ENCODE measurements at places on chromosomes 4 and X.

GRCh38 chr4:2428496-2429213, 9.9 kb downstream of the CFAP99 start:
- no peak for DNase-seq

GRCh38 chr4:68871809-68872642, 56.2 kb downstream of the UGT2B10 start:
- DNase-seq, result no peak

GRCh38 chr4:84952004-84952403, 14.5 kb downstream of the WDFY3 start:
- DNase-seq, result no peak

DNA sequence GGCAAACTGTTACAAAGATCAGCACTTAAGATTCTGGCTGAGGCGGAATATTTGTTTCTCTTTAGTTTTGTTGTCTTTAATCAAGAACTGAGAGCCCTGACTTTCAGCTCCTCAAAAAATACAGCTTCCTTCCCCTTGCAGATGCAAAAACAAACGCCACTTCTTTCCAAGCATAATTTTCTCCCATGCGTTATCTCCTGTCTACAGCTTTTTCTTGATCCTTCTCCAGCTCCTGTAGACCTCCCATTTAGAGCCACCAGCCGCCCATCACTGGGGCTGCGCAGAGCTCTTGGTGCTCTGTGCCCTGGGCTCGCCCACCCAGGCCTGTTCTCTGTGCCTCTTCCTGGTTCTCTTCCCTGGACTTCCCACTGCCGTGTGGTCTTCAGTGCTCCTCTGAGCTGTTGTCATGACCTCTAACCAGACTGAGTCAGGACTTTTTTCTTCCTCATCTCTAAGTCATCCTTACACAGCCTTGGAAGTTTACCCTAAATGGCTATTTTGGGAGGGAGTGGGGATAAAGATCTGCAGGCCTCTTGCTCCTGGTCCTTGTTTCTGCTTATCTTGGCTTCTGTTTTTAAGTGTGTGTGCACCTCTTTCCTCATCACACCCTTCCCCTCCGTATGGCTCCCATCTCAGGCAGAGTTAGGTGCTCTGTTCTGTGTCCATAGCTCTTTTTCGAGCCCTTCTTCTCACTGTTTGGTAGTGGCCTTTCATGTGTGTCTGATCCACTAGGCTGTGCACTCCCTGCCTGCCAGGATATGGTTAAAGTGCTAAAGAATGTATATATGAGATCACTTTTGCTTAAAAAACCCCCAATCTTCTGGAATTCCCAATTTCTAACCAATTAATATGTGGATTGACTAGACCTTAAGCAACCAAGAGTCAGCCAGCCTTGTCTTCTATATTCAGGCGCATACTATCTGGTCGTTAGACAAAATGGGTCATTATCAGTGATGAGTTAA, 122.5 kb downstream of the PTTG2 start:
- DNase-seq, result no peak

DNA sequence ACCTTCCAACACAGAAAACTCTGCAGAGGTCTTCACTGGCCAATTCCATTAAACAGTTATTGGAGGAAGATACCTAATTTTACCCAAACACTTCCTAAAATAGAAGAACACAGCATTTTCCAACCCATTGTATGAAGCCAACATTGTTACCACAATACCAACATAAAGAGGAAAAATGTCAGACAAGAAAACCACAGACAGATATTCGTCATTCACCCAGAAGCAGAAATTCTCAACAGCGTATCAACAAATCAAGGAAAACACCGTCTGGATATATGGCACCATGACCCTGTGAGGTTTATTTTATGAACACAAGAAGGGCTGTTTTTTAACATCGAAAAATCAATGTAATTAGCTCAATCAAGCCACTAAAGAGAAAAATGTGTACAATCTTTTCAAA, 255.6 kb downstream of the ASMT start:
- DNase-seq, result no peak

GRCh38 chrX:109854096-109854495, 121.0 kb upstream of the ACSL4 start:
- DNase-seq, result no peak

DNA sequence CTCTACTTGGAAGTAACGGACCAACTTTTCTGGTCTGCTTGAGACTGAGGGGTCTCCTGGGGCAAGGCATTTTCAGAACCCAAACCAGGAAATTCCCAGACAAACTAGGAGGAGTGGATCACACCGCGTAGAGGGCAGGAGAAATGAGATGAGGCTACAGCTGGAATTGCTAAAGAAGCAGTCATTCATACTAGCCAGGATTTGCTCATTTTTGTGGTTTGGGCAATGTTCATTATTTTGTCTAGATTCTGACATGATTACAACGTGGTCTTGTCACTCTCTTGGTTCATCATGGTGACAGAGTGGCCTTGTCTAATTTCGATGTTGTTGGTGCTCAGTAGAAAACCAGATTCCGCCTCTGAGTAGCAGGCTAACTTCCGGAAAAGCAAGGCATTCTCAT, 63.2 kb downstream of the BANK1 start:
- no peak for DNase-seq

DNA sequence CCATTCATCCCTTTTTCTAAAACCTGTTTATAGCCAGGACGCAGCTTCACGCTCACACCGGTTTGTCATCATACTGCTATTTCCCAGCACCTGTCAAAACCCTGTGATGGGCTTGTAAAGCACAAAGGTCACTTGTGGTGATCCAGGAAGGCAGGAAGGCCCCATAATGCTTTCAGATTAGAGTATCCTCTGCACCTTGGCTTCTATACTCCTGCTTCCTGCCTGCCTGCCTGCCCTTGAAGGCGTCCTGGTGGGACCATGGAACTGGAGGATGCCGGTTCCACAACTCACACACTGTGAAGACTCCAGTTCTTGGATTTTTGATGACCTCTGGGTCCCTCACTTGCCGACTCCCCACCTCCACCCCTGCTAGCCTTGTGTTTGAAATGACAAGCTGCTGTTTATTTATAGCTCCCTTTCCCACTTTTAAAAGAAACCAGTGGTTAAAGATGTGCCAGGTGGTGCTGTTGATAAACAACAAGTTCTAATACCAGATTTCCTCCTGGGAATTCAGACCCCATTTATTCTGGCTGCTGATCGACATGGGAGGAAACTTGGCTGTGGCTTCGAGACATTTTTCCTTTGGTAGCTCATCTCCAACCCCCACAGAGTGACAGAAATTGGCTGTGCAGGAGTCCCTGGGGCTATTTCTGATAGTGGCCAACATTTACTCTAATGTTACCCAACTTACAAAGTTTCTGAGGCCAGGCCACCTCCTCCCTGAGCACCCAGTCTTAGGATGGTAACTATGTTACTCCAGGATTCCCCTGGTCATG, 211.5 kb downstream of the KDR start:
- no peak for DNase-seq
